ENCODE measurements at places on chromosomes 3 and 15.

DNA sequence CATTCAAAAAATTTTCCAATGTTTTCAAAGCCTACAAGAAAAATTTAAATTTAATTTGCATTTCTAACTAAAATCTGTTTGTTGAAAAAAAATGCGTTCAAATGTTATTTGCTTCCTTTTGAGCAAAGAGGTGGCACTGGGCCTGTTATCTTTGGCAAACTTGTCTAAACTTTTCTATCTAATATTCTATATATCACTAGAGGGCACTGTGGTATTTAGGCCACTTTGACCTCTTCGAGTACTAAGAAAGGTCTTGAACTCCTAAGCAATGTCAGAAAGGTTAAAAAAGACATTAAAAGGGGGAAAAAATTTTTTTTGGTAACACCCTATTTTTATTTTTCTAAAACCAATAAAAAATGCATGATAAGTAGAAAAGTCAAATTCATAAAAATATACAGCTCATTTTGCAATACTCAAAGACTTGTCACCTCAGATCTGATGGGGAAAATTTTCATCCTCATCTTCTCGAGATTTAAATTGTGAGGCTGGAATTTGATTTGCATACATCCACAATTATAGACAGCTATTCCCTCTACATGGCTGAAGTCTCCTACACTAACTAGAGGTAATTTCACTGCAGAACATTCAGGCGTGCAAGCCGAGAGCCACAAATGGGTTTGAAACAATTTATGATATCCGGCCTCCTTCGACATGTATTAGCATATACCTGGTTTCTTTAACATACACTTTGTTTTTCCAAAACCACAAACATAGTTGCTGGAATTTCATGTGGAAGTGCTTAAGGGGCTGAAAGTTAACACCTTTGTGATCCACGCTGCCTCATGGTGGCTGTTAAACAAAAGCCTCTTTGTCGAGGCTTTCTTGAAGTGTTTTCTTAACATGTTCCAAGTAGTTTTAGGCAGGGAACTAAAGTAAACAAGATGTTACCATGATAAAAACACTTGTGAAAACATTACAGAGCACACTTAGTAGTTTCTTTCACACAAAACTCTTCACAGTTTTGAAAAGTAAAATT, 576.4 kb downstream of the FOXP1 start:
- H3K4me1 ChIP-seq: peaks cover 44% of the 10 kb centered on the region
- no peak for DNase-seq
- H3K27ac ChIP-seq: peak overlapping the region; percentile 98
- H3K36me3 ChIP-seq: peaks cover 10% of the 10 kb centered on the region

DNA sequence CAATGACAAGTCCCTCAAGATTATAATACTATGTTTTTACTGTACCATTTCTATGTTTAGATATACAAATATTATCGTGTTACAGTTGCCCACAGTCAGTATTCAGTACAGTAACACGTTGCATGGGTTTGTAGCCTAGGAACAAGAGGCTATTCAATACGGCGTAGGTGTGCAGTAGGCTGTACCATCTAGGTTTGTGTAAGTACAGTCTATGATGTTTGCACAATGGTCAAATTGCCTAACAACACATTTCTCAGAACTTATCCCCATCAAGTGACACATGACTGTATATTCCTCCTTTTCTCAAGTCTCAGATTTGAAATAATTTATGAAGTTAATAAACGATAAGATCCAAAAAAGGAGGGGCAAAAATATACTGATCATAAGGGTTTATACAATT, 21.7 kb downstream of the ZDHHC3 start:
- H3K36me3 ChIP-seq: no peaks in the 10 kb centered on the region
- DNase-seq: no peak
- no peaks in the 10 kb centered on the region for H3K27me3 ChIP-seq
- H3K4me3 ChIP-seq: no peak overlapping the region

GRCh38 chr15:27764339-27764738, 334.8 kb downstream of the OCA2 start:
- no peak overlapping the region for H3K27ac ChIP-seq

DNA sequence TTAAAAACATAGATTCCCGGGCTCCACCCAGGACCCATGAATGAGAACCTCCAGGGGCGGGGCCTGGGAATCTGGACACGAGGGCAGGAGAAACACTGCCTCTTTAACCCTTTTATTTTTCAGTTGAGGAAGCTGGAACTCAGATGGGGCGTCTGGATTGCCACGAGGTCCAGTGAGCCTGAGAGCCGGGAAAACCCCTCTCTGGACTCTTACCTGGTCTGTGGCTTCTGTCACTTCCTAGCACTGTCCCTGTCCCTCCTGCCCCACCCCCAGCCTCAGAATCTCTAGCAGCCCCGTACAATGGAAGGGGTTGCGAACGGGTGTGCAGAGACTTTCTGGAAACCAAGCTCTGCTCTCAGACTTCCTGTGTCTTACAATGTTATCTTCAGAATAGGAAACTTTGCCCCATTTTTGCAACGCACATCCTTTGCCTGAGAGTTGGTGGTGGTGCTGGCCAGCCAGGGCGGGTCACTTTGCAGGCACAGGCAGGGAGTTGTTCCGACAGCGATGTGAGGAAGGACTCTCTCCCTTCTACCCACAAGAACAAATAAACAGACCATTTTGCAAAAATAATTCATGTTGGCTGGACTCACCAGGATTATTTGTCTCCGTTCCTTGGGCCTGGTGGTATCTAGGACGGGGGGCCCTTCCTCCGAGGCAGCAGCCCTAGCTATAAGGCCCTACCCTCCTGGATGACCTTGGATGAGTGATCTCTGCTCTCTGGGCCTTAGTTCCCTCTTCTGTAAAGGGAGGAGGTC, 59.1 kb downstream of the SMAD6 start:
- H3K36me3 ChIP-seq: peaks cover 20% of the 10 kb centered on the region
- H3K4me1 ChIP-seq: peaks cover 67% of the 10 kb centered on the region
- no peak overlapping the region for H3K4me3 ChIP-seq
- no peak for DNase-seq

- H3K36me3 ChIP-seq: peaks cover 7% of the 10 kb centered on the region
- peak overlapping the region; percentile 70 for H3K27ac ChIP-seq
- H3K27me3 ChIP-seq: no peaks in the 10 kb centered on the region
- no peak for DNase-seq
- H3K4me3 ChIP-seq: no peak overlapping the region
These were observed 58.9 kb downstream of the MYO1E start for GRCh38 chr15:59313641-59314332.

GRCh38 chr15:64519897-64520296, 59.5 kb downstream of the ZNF609 start:
- H3K27me3 ChIP-seq: no peaks in the 10 kb centered on the region
- no peak overlapping the region for H3K4me3 ChIP-seq
- no peak for DNase-seq
- peaks cover 40% of the 10 kb centered on the region for H3K4me1 ChIP-seq

DNA sequence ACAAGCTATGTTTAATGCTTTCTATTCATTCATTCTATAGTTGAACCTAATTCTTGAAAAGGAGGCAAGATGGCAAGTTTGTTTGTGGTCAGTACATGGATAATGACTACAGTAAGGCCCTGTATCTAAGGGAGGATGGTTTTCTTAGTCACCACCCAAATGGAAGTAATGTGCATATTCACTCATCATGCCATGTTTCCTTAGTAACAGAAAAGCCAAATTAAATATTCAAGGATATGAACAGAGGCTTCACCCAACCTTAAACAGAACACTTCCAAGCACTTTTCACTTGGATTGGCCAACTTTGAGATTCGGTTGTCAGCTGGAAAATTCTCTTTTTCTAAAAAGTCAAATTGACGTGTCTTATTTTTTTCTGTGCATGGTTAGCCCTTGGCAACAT, 805.3 kb upstream of the LMCD1 start:
- H3K27ac ChIP-seq: no peak overlapping the region
- no peaks in the 10 kb centered on the region for H3K4me1 ChIP-seq
- no peaks in the 10 kb centered on the region for H3K27me3 ChIP-seq
- DNase-seq: no peak

DNA sequence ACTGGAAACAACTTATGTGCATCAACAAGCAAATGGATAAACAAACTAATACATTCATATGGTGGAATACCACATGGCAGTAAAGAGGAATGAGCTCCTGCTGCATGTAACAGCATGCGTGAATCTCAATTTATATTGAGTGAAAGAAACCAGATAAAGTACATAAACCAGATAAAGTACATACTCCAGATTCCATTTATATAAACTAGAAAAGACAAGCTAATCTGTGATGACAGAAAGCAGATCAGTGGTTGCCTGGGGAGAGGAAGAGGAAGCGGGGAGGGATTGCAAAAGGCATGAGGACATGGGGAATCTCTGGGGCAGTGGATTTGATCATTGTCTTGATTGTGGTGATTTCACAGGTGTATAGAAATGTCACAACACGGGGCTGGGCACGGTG, 34.2 kb downstream of the LIMD1 start:
- no peak overlapping the region for H3K27ac ChIP-seq
- no peaks in the 10 kb centered on the region for H3K4me1 ChIP-seq
- no peak overlapping the region for H3K4me3 ChIP-seq

DNA sequence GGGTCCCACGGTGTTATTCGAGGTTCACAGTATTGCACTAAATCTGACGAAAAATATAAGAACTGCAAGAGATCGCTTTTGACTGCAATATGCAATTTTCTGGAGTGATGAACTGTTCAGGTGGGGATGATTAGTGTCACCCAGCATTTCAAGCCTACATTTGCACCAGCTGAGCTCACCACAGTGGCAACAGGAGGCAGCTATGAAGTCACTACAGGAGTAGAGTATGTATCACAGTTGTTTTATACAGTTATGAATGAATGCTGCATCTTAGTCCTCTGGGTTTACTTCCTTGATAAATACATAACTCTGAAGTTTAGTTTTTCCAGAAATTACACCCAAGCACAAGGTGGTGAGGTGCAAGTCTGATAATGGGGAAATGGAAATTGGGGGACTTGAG, 69.6 kb downstream of the CHSY1 start:
- no peaks in the 10 kb centered on the region for H3K27me3 ChIP-seq
- peak overlapping the region; percentile 19 for H3K27ac ChIP-seq
- DNase-seq: no peak
- H3K36me3 ChIP-seq: peaks cover 81% of the 10 kb centered on the region
- no peak overlapping the region for H3K4me3 ChIP-seq

DNA sequence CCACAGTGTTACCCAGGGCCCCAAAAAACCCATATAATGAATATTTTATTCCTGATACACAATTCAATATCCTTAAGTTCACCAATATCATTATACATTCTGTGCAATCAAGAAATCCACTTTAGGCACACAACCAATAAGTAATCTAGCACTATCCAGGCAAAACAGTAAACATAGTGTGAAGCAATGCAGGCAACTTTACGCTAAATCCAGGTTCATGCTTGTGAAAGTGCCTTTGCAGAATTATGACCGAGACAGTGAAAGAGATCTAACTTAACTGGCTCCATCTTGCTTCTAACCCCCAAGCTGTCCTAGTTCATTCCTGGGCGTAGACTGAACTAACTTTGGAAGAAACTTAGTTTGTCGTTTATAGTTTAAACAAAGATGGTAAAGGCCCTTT, 34.2 kb upstream of the INO80 start:
- H3K4me3 ChIP-seq: no peak overlapping the region

DNA sequence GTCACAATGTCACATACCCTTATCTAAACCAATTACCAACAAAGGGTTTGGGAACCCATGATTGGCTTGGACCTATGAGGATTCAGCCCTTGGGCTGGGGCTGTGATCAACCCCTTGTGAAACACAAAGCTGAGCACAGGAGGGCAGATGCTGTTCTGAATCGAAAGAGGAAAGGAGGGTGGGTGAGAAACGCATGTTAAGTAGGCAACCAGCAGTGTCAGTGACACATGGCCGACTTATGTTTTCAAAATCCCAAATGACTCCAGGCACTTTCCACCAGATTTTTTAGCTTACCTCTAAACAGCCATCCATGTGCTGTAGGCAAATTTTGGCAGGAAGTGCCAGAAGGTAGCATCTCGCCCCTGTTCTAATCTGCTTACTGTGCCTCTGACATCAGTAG, 34.1 kb upstream of the KLHL25 start:
- H3K4me3 ChIP-seq: no peak overlapping the region
- H3K4me1 ChIP-seq: peaks cover 16% of the 10 kb centered on the region
- H3K27ac ChIP-seq: no peak overlapping the region

DNA sequence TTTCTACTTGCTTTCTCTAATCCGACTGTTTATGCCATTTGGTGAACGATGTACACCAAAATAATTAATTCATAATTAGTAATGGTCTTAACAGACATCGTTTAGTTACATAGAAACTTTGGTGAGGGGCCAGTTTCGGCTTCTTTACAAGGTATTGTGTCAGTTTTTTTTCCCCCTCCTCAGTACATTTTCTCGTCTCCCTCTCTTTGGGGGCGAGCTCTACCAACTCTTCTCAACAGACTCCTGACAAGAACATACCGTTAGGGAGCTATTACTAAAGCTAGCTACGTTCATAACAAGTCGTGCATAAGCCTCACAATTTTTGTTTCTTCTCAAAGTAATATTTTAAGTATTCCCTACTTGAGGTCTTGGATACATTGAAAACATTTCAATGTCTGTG, 1.4 kb downstream of the U2SURP start:
- peak overlapping the region; percentile 100 for H3K27ac ChIP-seq
- DNase-seq: no peak
- H3K4me3 ChIP-seq: peak overlapping the region; percentile 98
- H3K27me3 ChIP-seq: no peaks in the 10 kb centered on the region

DNA sequence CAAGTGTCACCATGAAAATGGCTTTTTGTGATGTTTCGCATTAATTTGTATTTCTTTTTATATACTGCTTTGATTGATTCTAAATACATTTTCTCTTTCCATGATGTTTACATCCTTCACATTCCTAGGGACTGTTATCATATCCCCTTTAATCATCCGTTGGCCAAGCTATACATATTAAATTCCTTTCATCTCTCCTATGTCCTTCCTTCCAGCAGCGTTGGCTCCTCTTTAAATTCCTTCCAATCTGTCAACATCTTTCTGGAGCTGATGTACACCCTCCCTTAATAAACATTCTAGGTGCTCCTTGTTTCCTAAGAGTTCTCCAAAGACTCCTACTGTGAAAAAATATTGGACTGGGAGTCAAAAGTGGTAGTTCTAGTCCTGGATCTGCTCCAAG, 87.8 kb downstream of the IGF2BP2 start:
- no peaks in the 10 kb centered on the region for H3K27me3 ChIP-seq
- no peak overlapping the region for H3K27ac ChIP-seq
- H3K36me3 ChIP-seq: peaks cover 2% of the 10 kb centered on the region

DNA sequence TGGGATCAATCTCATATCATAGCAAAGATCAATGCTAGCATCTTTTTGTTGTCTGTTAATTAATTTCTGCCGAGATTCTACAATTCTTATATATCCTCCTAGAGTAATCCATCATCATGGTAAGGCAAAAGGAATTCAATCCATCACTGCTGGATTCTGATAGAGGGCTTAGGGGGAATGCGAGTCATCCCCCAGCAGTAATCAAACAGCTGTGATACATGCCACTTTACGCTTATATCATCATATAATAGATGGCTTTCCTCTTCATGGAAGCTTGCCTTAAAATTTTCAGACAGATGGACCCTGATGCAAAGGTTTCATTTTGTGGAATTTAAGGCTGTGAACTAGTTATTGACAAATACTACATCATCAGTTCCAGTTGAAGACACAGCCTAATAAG, 645.9 kb downstream of the CADM2 start:
- no peak overlapping the region for H3K4me3 ChIP-seq
- H3K36me3 ChIP-seq: no peaks in the 10 kb centered on the region
- H3K27ac ChIP-seq: no peak overlapping the region
- H3K27me3 ChIP-seq: no peaks in the 10 kb centered on the region

GRCh38 chr15:66622591-66623022, 56.8 kb upstream of the LCTL start:
- no peaks in the 10 kb centered on the region for H3K36me3 ChIP-seq
- no peak overlapping the region for H3K27ac ChIP-seq
- peak overlapping the region; percentile 68 for H3K4me3 ChIP-seq
- peaks cover 27% of the 10 kb centered on the region for H3K4me1 ChIP-seq
- DNase-seq: no peak

Measured in nephron progenitor cell (in vitro differentiated cells).